SK-MEL-5 (cell line): ENCODE measurements at places on chromosomes 6 and 20.
A peak's percentile ranks its signal among the peaks of the same experiment; 100 is the strongest.

GRCh38 chr20:1463971-1464570, 2.6 kb downstream of the NSFL1C start:
- no peak for DNase-seq

GRCh38 chr6:170117111-170117972, 173.5 kb downstream of the DLL1 start:
- no peak for DNase-seq

GRCh38 chr6:139568151-139568955, 193.9 kb upstream of the CITED2 start:
- no peak for DNase-seq

DNA sequence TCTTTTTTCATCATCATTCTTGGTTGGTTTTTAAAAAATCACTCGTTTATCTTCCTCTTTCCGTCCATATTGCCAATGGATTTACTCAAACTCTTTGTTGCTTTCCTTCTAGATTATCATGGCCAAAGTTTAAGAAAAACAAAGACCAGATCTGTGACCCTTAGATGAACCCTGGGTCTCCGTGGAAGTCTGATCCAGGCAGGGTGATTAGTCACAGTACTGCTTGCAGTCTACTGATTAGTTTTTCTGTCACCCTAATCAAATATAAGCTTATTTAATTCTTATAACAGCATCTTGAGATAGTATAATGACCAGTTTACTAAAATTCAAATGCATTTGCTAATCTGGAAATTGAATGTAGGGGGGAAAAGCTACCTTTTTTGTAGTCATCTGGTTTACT, 6.0 kb upstream of the SMIM28 start:
- no peak for DNase-seq

GRCh38 chr20:63917811-63918210, 22.9 kb downstream of the DNAJC5 start:
- DNase-seq: no peak

DNA sequence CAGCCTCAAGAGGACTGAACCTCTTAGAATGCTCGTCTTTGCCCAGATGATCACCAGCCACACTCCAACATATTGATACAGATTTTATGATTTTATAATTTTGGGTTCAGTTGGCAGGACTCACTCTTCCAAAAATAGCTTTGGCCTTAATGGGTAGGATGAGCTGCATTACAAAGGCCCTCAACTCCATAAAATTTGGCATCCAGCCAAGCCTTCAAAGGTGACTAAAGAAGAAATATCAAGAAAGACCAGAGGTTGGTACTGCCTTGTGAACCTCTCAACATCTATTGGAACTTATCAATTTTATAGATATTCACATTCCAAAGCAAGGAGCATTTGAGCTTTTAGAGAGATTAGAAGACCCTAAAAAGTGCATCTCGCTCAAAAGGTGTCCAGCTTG, 48.4 kb upstream of the SNAP25 start:
- DNase-seq: no peak

- no peak for DNase-seq
Observed at GRCh38 chr20:47198254-47198671, 158.2 kb downstream of the ZMYND8 start.

DNA sequence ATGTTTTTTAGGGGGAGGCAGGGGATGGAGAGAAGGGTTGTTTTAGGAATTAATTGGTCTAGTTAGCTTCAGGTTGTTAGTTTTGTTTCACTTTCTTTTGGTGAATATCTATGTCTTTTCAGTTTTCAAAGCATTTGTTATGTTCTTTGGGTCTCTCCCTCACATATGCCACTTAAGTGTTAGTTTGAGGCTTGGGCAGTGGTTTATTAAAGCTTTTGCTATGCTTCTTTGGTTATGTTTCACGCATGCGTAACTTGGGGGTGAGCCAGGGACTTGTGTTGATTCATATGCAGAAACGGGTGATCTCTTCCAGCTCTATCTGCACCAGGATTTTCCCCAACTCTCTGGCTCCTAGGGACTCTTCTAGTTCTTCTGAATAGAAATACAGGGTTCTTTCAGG, 11.4 kb upstream of the MMS22L start:
- no peak for DNase-seq

DNA sequence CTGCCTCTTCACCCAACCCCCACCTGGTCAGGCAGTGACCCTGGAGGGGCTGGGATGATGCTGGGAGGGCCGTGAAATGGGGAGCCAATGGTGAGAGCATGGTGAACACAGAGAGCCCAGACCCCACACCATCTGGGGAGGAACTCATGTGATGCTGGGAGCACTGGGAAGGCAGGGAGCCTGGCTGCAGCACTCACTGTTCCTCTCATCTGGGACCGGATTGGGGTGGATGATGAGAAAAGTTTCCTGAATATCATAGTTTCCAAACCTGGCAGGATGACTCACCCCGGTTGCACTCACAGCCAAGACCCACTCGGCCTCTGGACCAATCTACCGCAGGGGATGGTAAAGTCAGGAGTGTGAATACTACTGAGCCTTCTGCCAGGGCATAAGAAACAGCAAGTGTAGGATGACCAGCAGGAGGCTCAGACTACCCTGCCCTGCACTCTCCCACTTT, 21.8 kb downstream of the ULBP1 start:
- no peak for DNase-seq

DNA sequence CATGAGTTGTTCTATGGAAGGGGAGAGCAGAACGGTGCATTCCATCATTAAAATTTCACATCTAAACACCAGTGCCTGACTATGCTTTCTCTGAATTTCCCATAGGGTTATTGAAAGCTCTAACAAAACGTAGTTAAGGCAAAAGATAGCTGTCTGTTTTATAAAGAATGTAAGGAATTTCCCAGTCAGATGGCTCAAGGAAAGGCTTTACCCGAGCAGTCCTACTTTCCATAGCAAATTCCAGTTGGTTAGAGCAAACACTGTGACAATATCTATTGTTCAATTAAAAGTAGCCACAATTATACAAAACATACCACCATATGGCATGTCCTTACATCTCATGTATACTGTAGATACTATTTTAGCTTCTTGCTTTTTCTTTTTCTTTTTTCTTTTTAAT, 1059.5 kb upstream of the FLRT3 start:
- no peak for DNase-seq

DNA sequence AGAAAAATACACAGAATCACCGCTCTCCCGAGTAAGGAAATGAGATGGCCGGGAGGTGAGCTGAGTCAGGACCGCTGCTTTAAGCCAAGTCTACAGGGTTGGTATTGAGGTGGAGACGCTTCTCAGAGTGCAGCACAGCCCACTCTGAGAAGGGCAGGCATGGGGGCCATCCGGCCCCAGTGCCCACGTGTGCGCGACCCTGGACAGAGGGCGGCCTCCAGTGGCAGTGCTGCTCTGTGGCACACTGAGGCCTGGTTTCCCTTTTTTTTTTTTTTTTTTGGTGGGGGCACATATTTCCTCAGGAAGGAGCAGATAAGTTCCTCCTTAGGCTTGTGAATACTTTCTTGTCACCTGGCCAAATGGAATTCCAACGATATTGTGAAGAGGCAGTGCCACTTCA, 88.8 kb downstream of the FOXC1 start:
- no peak for DNase-seq

DNA sequence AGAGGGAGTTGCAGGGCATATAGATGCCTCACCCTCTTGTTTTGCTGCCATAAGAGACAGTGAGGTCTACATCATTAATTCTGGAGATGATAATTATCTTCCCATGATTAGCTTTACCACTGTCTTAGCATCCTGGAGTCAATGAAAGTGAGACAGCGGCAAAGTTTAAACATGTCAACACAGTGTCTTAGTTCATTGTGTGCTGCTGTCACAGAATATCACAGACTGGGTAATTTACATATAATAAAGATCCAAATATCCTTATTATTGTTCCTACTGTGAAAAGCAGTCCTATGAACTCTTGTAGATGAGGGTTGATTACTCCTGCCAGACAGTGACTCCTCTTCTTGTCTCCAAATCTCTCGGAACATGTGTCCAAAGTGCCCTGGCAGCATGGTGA, 658.6 kb upstream of the ADGRB3 start:
- no peak for DNase-seq

DNA sequence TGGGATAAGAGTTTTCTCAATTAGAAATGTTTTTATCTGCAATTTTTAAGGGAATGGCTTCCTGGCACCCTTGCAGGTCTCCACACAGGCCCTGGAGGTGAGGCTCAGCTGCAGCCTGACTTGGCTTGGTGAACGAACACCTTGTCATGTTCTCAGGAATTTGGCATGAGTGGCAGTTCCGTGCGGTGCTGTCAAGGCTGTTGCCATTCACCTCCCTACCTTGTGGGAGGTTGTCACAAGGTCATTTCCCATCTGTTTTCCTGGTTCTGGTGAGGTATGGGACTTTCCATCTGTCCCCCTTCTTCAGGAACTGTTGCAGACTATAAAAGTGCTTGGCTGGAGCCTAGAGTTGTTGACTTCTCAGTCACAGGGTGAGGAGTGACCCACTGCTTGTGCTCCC, 82.9 kb downstream of the ELOVL4 start:
- no peak for DNase-seq

GRCh38 chr20:60126975-60127374, 168.8 kb downstream of the CDH26 start:
- DNase-seq: no peak

DNA sequence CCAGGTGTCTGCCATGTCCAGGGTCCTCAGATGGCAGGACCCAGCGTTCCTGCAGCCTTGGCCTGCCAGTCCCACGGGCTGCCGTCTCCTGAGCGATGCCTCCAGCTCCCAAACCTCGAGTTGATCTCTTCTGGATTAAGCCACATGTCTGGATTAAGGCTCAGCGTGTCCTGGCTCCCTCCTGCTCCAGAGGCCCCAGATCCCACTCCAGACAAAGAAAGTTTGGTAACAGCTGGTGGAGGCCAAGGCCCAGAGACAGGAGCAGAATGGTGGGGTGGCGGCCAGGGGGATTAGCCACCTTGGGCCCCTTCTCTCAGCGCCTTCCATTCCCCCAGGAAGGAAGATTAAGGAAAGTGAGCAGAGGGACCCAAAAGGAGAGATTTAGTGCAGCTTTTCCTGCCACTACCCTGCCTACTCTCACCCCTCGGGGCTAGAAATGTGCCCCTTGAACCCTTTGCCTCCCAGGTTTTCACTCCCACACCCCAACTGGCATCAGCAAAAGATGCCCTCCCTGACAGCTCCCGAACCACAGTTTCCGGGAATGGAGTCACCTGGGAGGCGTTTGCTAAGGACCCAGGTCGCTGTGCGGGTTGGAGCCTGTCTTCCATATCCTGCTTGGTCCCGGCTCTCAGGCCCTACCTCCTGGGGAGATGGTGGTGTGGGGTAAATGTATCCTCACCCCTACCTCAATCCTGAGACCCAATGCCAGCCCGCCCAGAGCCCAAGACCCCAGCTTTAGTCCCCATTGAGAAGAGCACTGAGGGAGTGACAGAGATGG, 6.9 kb downstream of the SPDEF start:
- no peak for DNase-seq

GRCh38 chr20:35991142-35991771, 22.9 kb downstream of the CNBD2 start:
- DNase-seq: peak; percentile 59

GRCh38 chr20:64114356-64114971, 7.1 kb upstream of the NPBWR2 start:
- no peak for DNase-seq

GRCh38 chr20:41392295-41392694, 25.7 kb upstream of the EMILIN3 start:
- DNase-seq: no peak

GRCh38 chr20:44118185-44119033, 68.6 kb downstream of the JPH2 start:
- no peak for DNase-seq

- DNase-seq: no peak
Observed at GRCh38 chr6:109804020-109804419, 112.9 kb downstream of the FIG4 start.

DNA sequence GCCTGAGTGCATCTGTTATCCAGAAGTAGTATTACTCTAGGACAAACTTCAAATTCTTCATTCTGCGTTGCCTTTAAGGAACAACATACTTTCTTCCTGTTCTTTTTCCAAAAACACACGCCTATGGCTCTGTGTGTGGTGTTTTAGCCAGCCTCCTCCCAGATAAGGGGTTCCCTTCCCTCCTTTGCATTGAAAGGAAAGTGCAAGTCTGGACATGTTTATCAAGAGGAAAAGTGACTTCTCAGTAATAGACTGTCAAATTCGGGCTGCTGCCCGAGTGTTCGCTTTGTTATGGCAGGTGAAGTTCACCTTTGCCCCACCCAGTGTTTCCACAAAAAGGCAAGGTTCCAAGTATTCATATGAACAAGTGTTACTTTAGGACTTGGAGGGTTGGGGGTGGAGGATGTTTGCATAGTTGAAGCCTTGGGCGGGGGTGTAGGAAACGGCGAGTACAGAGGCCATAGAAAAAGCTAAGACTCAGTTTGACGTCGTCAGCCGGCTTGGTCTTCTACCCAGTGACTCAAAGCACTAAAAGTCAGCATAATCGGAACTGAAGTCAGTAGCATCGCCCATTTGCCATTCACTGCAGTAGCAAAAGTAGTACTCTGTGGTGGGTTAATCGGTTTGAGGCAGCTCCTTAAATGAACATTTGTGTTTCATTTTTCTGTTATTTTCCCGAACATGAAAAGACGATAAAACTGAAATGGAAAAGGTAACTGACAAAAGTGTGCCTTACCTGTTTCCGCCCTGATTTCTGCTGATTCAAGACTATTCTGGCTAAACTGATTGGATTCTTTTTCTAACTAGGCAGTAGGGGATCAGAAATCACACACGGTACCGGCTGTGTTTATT, 12.5 kb downstream of the PRDM1 start:
- DNase-seq: no peak

DNA sequence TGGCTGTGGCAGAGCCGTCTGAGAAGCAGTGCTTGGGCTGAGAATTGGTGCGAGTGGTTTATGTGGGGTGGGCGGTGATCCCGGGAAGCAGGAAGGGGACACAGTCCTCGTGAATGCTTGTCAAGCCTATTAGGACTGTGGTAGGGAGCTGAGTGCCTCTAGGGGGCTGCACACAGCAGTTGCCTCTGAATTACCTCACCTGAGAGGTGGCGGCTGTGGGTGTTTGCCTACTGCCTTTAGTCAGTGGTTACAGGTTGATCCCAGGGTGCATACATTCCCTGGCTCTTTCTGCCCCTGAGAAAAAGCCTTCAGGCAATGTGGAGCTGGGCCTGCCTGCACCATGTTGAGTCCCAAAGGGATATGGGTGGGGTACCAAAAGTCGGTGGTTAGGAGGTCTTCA, 5.2 kb downstream of the AP5S1 start:
- DNase-seq: no peak

- no peak for DNase-seq
Observed at GRCh38 chr20:41268917-41269652, 48.4 kb downstream of the ZHX3 start.

- DNase-seq: no peak
Observed at GRCh38 chr6:44624226-44624625, 236.7 kb downstream of the CDC5L start.

- DNase-seq: no peak
Observed at GRCh38 chr6:55277646-55278045, 49.6 kb upstream of the GFRAL start.

- no peak for DNase-seq
Observed at GRCh38 chr20:21047981-21048380, 58.2 kb downstream of the LINC00237 start.

DNA sequence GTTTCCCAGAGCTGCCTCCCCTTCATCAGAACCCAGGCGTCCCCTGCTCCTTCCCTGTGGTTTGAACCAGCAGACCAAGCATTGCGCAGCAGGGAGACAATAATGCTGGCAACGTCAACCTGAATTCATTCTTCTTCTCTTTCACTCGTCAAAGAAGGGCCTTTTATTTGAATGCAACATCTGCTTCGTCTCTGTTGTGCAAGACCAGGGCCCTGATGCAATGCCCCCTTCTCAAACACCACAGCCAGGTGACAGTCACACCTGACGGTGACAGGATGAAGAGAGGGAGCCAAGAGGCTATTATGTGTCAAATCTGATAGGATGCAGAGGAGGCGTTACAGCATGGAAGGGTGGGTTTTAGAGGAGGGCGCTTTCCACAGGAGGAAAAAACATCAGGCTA, 8.0 kb downstream of the INSM1 start:
- DNase-seq: no peak
